ENCODE measurements at places on chromosomes 7 and 10.

- no peak for DNase-seq
Measured at GRCh38 chr10:116270771-116271592, 2.0 kb downstream of the GFRA1 start.

GRCh38 chr10:100670828-100671479, 74.4 kb upstream of the PAX2 start:
- peak; percentile 34 for DNase-seq

GRCh38 chr10:8269976-8270375, 215.5 kb downstream of the GATA3 start:
- DNase-seq = no peak

- no peak for DNase-seq
Measured at GRCh38 chr7:117279931-117280557, 42.8 kb downstream of the WNT2 start.

- peak; percentile 33 for DNase-seq
Measured at GRCh38 chr10:13784067-13784466, 197.3 kb downstream of the PRPF18 start.

- DNase-seq = peak; percentile 22
Measured at GRCh38 chr10:31977440-31978155, 49.0 kb upstream of the ARHGAP12 start.

DNA sequence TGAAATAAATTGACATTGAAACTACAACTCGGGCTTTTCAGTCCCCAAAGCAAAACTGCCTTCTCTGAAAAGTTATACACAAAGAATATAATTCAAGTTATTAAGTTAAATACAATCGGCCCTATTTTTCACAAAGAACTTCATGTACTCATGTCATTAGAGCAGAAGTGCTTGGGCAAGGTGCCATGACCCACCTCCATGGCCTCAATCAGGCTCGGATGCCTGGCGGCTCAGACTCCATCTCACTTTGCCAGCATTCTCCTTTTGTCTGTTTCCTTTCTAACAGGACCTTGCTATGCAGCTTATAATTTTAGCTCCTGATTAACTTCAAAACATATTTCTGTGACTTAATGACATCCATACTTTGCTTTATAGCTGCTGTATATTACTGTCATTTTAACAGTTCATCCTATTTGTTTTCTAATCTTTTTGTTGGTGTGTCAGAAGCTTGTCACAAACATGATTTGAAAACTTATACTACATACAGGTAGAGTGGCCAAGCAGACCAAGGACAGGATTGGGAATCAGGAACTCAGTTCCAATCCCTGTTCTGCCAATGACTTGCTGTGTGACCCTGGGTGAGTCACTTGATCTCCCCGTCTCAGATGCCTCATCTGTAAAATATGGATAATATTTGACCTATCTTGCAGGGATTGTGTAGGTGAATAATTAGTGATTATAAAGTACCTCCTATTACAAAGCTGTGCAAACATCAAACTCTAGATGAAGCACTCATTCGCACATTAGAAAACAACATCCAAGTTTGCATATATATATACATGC, 60.8 kb upstream of the ITGA8 start:
- DNase-seq = no peak
